ENCODE measurements at places on chromosomes 7 and 10.

DNA sequence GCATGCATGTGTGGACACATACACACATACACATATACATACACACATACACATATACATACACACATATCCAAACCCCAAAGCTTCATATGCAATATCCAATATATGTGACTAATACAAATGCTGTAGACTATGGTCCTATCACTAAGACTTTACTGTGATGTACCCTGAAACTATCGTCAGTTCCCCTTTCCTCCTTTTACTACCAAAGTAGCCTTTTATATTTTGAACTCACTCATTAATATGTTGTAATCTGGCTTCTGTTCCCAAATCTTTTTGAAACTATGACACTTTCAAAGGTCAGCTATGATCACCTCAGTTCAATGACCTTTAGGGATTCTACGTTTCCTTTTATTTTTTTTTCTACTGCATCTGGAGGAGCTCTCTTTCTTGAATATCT lies 64.8 kb upstream of the TFEC start:
- no peak for DNase-seq

GRCh38 chr10:102610441-102610887 lies 33.8 kb upstream of the TRIM8 start:
- no peak for DNase-seq

- DNase-seq: no peak
Observed at GRCh38 chr10:124356701-124357560, 61.8 kb downstream of the OAT start.

DNA sequence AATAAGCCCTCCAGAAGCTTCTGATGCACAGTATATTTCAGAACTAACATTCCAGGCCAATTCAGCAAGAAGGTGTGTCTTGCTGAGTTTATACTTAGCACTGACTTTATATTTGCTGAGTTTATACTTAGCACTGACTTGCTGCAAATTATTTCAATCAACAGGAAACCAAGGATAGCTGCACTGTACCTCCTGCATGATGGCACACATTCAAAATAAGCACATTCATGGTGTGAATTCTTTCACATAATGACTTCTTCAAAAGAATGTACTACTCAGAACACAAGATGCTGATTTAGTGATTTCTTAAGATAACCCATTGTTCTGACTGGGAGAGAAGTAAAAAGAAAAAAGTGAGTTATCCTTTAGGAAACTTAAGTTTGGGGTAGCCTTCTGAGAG lies 52.0 kb downstream of the JAZF1 start:
- DNase-seq: no peak

GRCh38 chr10:58435297-58435985 lies 50.2 kb downstream of the TFAM start:
- no peak for DNase-seq
